ENCODE measurements at places on chromosomes 16 and 17. TPM values are rescaled to one million over a fixed set of nuclear protein-coding genes. Genes with fewer than 3 reads are reported as not detected.

DNA sequence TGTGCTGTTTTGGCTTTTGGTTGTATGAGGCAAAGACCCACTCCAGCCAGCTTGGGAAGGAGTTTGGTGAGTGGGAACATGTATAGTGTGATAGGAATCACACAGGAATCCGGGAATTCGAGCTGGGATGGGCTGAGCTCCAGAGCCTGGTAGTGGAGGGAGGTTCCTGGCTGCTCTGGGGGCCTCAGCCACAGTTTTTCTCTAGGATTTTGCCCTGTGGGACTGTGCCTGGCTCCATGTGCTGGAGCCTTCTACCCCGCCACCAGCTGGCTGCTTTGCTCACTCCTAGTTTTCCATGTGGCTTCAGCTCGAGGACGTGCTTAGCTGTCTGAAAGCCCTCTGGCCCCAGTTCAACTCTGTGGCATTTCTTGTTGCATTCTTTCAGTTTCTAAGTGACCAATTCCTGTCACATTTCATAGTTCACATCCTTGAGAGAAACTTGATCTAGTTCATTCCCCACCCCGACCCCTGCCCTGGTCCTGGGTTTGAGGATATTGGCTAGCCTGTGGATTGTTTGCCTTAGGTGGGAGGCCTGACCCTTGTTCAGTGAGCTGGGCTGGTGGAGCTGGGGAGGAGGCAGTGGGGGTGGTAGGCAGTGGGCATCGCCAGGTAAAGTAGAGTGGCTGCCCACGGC lies 5.0 kb downstream of the SEC14L1 start:
- H3K36me3 ChIP-seq, result peaks cover 7% of the 10 kb centered on the region
- no peak overlapping the region for H3K4me3 ChIP-seq
- no peaks in the 10 kb centered on the region for H3K27me3 ChIP-seq
- H3K27ac ChIP-seq, result peak overlapping the region; percentile 45
- peak; percentile 77 for DNase-seq
- peaks cover 26% of the 10 kb centered on the region for H3K4me1 ChIP-seq

The P2RX1 gene
- polyA plus RNA-seq, result 97.1 TPM

The SLC12A3 gene
- 0.21 TPM for polyA plus RNA-seq

DNA sequence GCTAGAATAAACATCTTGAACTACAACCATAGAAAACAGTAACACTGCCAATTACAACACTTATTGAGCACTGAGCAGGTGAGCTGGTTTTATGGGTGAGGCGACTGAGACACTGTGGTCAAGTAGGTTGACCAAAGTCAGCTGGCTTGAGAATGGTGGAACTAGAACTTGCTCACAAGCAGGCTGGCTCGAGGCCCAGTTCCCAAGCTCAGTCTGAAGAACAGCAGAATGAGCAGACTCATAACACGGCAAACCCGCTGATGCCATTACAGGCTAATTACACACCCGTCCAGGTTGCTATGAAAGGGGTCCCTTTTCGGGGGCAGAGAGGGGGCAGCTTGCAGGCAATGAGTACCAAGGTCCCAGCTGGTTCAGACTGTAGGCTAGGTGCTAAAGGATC lies 6.5 kb downstream of the ZZEF1 start:
- peaks cover 9% of the 10 kb centered on the region for H3K36me3 ChIP-seq
- H3K27me3 ChIP-seq, result no peaks in the 10 kb centered on the region
- no peak overlapping the region for H3K4me3 ChIP-seq

- H3K27me3 ChIP-seq, result no peaks in the 10 kb centered on the region
- H3K4me3 ChIP-seq, result no peak overlapping the region
- H3K36me3 ChIP-seq, result no peaks in the 10 kb centered on the region
- no peak overlapping the region for H3K27ac ChIP-seq
- H3K4me1 ChIP-seq, result no peaks in the 10 kb centered on the region
- DNase-seq, result no peak
Observed at GRCh38 chr16:17885659-17886207, 415.0 kb upstream of the XYLT1 start.

The CKLF gene
- polyA plus RNA-seq, result 30.9 TPM

- no peaks in the 10 kb centered on the region for H3K27me3 ChIP-seq
- no peak overlapping the region for H3K27ac ChIP-seq
- peaks cover 16% of the 10 kb centered on the region for H3K4me1 ChIP-seq
- no peak for DNase-seq
Observed at GRCh38 chr17:55390364-55390977, 31.2 kb downstream of the MMD start.

GRCh38 chr16:11308493-11309283 lies 27.6 kb upstream of the PRM1 start:
- H3K27me3 ChIP-seq, result no peaks in the 10 kb centered on the region
- no peak overlapping the region for H3K4me3 ChIP-seq
- DNase-seq, result no peak
- no peak overlapping the region for H3K27ac ChIP-seq
- peaks cover 12% of the 10 kb centered on the region for H3K4me1 ChIP-seq
- no peaks in the 10 kb centered on the region for H3K36me3 ChIP-seq

DNA sequence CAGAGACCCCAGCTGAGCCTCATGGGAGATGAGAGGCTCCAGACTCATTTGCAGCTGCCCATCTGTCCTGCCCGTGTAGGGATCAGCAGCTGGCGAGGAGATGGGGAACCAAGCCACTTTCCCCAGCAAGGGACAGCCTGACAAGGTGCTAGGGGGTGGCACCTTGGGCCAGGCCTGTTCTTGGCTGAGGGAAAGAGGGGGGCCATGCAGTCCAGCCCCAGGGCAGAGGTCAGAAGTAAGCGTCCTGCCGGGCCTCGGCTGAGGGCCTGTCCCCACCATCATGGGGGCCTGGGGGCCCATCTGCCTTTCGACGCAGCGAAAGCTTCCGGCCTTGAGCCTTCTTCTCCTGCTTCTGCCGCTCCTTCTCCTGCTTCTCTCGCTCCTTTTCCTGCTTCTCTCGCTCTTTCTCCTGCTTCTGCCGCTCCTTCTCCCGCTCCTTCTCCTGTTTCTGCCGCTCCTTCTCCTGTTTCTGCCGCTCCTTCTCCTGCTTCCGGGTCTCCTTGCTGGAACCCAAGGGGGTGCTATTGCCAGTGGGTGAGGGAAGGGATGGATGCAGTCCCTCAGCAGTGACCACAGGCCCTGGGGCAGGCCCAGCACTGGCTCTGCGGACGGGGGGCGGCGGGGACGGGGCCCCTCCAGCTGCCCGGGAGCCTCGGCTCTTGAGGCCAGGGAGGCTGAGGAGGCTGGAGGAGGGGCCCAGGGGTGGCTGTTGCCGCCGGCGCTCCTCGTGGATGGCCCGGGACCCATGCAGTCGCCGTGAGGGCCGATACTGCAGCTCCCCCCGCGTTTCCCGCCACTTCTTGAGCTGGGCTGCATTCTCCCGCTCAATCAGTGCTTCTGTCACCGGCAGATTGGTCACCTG lies 2.8 kb upstream of the CD2BP2 start:
- H3K4me3 ChIP-seq, result no peak overlapping the region
- DNase-seq, result no peak
- H3K27me3 ChIP-seq, result no peaks in the 10 kb centered on the region
- H3K4me1 ChIP-seq, result peaks cover 13% of the 10 kb centered on the region
- H3K27ac ChIP-seq, result no peak overlapping the region

GRCh38 chr17:45783593-45784292 lies 377 bp upstream of the CRHR1 start:
- peaks cover 8% of the 10 kb centered on the region for H3K4me1 ChIP-seq
- peaks cover 85% of the 10 kb centered on the region for H3K27me3 ChIP-seq
- no peak for DNase-seq
- H3K4me3 ChIP-seq, result peak overlapping the region; percentile 6

DNA sequence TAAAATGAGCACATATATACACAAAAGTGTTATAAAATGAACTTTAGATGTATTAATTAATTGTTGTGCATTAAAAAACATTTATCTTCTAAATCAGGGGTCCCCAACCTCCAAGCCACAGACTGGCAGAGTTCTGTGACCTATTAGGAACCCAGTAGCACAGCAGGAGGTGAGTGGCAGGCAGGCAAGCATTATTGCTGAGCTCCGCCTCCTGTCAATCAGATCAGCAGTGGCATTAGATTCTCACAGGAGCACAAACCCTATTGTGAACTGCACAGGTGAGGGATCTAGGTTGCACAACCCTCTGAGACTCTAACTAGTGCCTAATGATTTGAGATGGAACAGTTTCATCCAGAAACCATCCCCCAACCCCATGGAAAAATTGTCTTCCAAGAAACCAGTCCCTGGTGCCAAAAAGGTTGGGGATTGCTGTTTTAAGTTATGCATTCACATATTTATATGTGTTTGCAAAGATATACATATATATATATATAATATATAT lies 583.7 kb downstream of the KCNJ2 start:
- H3K4me1 ChIP-seq, result no peaks in the 10 kb centered on the region
- no peak overlapping the region for H3K4me3 ChIP-seq
- no peaks in the 10 kb centered on the region for H3K27me3 ChIP-seq
- no peak for DNase-seq
- no peaks in the 10 kb centered on the region for H3K36me3 ChIP-seq

The KCNH6 gene
- polyA plus RNA-seq, result 6.9 TPM

GRCh38 chr16:86508947-86509758 lies 1.2 kb upstream of the FOXF1 start:
- H3K27me3 ChIP-seq, result peaks cover 91% of the 10 kb centered on the region
- H3K4me1 ChIP-seq, result no peaks in the 10 kb centered on the region
- peak; percentile 31 for DNase-seq
- peaks cover 6% of the 10 kb centered on the region for H3K36me3 ChIP-seq
- peak overlapping the region; percentile 93 for H3K27ac ChIP-seq

The ACSM2A gene
- 0.30 TPM for polyA plus RNA-seq

DNA sequence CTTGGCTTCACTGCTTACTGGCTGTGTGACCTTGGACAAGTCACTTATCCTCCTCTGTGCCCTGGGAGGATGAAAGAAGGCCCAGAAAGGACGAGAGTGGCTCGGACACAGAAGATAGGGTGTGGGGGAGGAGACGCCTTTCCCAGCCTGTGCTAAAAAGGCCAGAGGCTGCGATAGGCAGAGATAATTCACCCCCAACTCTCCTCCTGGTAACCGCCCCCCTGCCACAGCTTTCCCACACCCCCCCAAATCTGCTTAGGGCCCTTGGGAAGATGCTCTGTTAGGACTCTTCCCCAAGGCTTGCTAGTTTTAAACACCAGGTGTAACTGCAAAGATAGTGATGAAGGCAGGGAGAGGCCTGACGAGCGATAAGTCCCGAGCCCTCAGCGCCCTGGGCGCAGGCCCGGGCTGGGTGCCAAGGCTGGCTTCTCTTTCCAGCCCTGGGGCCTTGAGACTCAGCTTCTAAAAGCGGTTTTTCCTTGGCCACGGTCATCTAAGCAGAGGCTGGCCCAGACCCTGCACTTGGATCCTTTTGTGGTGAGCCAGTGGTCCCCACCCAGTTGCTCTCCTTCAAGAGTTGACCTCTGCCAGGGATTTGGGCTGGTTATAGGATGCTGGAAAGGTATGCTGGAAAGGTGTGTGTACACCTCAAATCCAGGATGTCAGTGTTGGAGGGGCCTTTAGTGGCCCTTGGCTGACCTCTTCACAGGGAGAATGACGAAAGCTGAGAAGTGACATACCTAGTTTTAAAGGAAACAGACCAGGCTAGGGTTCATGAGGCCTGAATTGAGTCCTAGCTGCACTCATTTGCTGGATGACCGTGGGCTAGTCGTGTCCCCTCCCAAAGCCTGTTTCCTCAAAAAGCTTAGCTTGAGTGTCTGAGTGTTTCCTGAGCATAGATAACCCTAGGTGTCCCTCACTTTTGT lies 3.4 kb upstream of the PPP1R9B start:
- H3K36me3 ChIP-seq, result no peaks in the 10 kb centered on the region
- peaks cover 13% of the 10 kb centered on the region for H3K4me1 ChIP-seq
- no peak for DNase-seq
- H3K27me3 ChIP-seq, result no peaks in the 10 kb centered on the region

- DNase-seq, result peak; percentile 33
- H3K27ac ChIP-seq, result no peak overlapping the region
- H3K4me1 ChIP-seq, result no peaks in the 10 kb centered on the region
- peaks cover 33% of the 10 kb centered on the region for H3K36me3 ChIP-seq
- H3K27me3 ChIP-seq, result no peaks in the 10 kb centered on the region
Observed at GRCh38 chr17:66737524-66737923, 97.4 kb upstream of the CACNG5 start.

GRCh38 chr17:57498443-57498842 lies 242.1 kb downstream of the MSI2 start:
- no peak overlapping the region for H3K27ac ChIP-seq
- no peaks in the 10 kb centered on the region for H3K27me3 ChIP-seq
- H3K4me1 ChIP-seq, result no peaks in the 10 kb centered on the region
- peaks cover 2% of the 10 kb centered on the region for H3K36me3 ChIP-seq

GRCh38 chr16:17347624-17348023 lies 123.1 kb downstream of the XYLT1 start:
- no peak overlapping the region for H3K4me3 ChIP-seq
- H3K36me3 ChIP-seq, result no peaks in the 10 kb centered on the region
- H3K27me3 ChIP-seq, result no peaks in the 10 kb centered on the region
- no peak overlapping the region for H3K27ac ChIP-seq

The CCL17 gene
- polyA plus RNA-seq, result 0.30 TPM

The MXRA7 gene
- polyA plus RNA-seq, result 55.5 TPM

DNA sequence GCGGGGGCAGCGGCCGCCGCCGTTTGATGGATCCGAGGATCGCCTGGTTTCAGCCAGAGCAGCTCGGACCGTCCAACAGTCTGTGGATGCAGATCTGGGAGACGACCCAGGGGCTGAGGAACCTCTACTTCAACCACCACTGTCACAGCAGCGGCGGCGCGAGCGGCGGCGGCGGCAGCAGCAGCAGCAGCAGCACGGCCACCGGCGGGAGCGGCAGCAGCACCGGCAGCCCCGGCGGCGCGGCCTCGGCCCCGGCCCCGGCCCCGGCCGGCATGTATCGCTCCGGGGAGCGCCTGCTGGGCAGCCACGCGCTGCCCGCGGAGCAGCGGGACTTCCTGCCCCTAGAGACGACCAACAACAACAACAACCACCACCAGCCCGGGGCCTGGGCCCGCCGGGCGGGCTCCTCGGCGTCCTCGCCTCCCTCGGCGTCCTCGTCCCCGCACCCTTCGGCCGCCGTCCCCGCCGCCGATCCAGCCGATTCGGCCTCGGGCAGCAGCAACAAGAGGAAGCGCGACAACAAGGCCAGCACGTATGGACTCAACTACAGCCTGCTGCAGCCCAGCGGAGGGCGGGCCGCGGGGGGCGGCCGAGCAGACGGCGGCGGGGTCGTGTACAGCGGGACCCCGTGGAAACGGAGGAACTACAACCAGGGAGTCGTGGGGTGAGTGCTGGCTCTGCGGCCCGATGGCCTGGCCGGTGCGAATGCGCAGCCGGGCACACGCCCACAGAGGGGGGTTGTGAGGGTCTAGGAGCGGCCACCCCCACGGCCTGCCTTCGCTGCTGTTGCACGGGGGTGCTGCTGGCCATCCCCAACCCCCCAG lies 702 bp downstream of the TENT4B start:
- H3K27ac ChIP-seq, result peak overlapping the region; percentile 88
- peaks cover 3% of the 10 kb centered on the region for H3K4me1 ChIP-seq
- peak overlapping the region; percentile 87 for H3K4me3 ChIP-seq
- H3K36me3 ChIP-seq, result peaks cover 2% of the 10 kb centered on the region
- no peaks in the 10 kb centered on the region for H3K27me3 ChIP-seq

GRCh38 chr17:40328386-40328766 lies 19.4 kb downstream of the RARA start:
- H3K27me3 ChIP-seq, result no peaks in the 10 kb centered on the region
- H3K27ac ChIP-seq, result no peak overlapping the region
- no peak overlapping the region for H3K4me3 ChIP-seq
- H3K4me1 ChIP-seq, result peaks cover 65% of the 10 kb centered on the region
- DNase-seq, result no peak
